SK-N-MC (cell line): ENCODE measurements at places on chromosomes 16 and 17.

GRCh38 chr17:2366747-2367494 lies 29.6 kb downstream of the SGSM2 start:
- no peak for DNase-seq

GRCh38 chr17:58219789-58220183 lies 731 bp upstream of the MKS1 start:
- no peak for DNase-seq

- no peak for DNase-seq
Observed at GRCh38 chr17:48575066-48575582, 3.0 kb downstream of the HOXB4 start.

- DNase-seq, result no peak
Observed at GRCh38 chr16:55559933-55560516, 6.5 kb upstream of the CAPNS2 start.

GRCh38 chr17:46814446-46814845 lies 4.0 kb downstream of the WNT3 start:
- no peak for DNase-seq

- DNase-seq, result no peak
Observed at GRCh38 chr16:24755201-24755874, 25.9 kb downstream of the TNRC6A start.

DNA sequence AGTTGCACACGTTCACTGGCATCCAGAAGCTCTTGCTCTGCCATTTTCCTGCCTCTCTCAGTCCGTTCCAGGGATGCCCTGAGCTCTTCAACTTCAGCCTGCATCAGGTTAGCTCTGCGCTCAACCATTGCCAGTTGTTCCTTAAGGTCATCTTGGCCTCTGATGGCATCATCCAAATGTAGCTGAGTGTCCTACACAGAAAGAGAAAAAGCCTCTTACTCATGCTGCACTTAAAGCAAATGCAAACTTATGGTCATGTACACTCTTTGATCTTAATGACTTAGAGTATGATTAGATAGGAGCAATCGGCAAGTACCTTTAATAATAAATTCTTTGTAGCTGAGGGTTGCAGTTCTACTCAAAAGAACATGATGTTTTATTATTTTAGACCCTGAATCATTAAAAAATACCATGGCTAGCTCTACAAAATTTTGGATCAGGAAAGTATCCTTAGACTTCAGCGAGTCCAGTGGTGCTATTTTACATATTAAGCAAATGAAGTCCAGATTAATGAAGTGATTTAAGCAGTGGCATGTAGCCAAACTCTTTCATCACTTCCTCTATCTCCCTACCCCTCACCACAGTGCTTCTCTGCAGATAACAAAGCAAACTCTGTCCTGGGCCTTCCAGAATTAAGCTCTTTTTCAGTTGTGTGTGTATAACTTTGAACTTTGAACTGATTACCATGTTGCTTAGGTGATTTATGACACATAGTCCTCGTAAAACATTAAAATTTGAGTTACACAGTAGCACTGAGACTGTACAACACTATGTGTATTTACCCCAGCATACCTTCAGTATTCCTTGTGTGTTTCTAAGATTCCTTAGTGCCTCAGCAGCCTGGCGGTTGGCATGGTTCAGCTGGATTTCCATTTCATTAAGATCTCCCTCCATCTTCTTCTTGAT lies 22.1 kb downstream of the MYH4 start:
- no peak for DNase-seq

- DNase-seq, result no peak
Observed at GRCh38 chr17:19747159-19747719, 859 bp downstream of the ALDH3A1 start.
